Activated naive CD4-positive, alpha-beta T cell treated with anti-CD3 and anti-CD28 coated beads, Interleukin-2, amount 10 ng/mL, durations not matched to agents 7 days and 5 days (primary cell): ENCODE measurements at places on chromosomes 6 and 20.

GRCh38 chr20:58071991-58072390, 156.5 kb downstream of the ANKRD60 start:
- DNase-seq, result no peak

- no peak for DNase-seq
Measured at GRCh38 chr6:36038120-36038876, 10.7 kb downstream of the MAPK14 start.

DNA sequence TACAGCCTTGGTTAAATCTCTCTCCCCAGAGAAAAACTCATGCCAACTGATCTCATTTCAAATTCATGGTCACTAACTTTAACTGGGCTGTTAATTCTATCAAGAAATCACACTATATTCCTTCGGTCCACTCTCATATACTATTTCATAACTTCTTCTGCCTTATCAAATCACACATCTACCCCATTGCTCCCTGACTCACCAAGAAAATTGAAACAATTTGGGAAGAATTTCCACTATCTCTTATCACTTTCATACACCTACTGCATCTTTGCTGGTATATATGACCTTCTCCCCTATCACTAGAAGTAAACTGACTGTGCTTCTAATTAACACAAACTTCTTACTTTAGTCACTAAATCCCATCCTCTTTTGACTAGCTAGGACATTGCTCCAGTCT, 102.3 kb downstream of the FILIP1 start:
- DNase-seq, result no peak

GRCh38 chr6:161299726-161300125, 25.9 kb upstream of the AGPAT4 start:
- DNase-seq, result no peak

GRCh38 chr6:8229915-8230756, 127.8 kb upstream of the EEF1E1 start:
- DNase-seq, result no peak
